ENCODE measurements at places on chromosomes 2 and 18.

DNA sequence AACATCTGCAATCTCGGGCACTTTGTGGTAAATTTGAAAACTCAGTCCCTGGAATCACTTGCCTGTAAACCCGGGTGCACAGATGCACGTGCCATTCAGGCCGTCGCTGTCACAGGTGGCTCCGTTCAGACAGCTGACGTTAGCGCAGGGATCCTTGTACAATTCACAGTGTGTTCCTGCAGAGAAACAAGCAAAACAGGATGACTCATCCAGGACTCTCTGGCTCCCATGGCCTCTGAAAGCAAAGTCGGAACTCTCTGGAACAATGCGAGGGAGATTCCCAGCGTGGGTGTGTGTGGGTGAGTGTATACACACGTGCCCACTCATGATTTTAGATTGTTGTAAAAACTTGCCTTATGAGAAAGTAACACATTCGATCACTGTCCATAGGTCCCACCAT, 136.1 kb upstream of the PID1 start:
- no peak for DNase-seq

GRCh38 chr2:104109356-104109755, 744.6 kb upstream of the POU3F3 start:
- DNase-seq: no peak

DNA sequence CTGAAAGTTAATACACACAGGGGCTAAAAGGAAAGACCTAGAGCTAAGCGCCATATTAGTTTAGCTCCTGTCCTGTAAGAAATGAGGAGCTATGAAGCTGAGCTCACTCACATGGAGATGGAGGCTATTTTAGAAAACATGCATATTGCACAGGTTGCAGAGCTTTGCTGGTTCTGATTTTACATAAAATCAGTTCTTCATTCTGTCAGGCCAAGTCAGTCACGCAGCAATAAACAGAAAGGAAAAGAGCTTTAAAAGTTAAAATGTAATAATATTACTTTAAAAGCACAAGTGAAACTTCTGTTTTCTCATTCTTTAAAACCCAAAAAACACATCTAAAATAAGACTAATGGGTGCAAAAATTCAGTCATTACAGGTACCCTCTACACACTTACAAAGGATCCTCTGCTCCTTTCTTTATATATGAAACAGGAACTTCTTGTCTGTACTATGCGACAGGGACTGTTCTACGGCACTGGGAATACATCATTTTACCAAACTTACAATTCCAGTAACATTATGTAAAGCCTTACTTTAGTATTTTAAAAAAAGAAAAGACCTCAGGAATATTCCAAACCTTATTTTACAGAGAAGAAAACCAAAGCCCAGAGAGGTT, 113.8 kb downstream of the THADA start:
- DNase-seq: no peak

GRCh38 chr2:190215620-190216019, 104.0 kb downstream of the HIBCH start:
- no peak for DNase-seq

- no peak for DNase-seq
Observed at GRCh38 chr2:229071292-229071976, 199.7 kb downstream of the PID1 start.

- DNase-seq: no peak
Observed at GRCh38 chr2:74128206-74128605, 19.5 kb downstream of the BOLA3 start.

DNA sequence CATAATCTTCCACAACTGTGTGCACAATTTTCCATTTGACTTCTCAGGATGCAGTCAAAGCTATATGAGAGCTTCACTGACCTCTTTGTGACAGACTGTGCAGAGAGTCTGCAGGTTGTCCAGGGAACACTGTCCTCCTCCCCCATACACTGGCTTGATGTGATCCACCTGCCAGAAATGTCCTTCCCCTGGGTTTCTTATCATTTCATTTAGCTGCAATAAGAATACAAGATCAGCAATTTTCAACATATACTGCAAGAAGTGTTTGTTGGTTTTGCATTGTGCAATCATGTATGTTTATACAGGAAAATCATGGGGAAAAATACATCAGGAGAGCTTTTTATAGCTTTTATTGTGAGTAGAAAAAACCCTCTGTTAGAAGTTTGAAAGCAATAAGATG, 150.7 kb downstream of the RAB3GAP1 start:
- no peak for DNase-seq

GRCh38 chr2:176463546-176463945, 194.3 kb downstream of the MTX2 start:
- no peak for DNase-seq

DNA sequence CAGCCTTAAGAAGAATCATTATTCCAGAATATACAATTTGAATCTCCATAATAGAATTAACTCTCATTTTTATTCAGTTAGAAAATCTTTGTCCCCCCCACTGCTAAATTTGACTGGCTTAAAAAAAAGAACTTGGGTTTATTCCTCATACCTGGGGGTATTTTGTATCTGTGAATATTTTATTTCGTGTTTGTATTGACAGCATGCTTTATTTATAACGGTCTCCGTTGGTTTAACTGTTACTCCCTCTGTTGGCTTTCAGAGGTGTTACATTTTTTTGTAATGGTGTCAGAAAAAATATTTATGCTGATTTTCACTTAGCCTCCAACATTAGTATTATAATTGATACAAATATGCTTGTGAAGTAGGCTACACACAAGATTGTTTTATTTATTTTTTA, 109.1 kb downstream of the HAUS1 start:
- DNase-seq: peak; percentile 41
